Fibroblast of mammary gland (primary cell): ENCODE measurements at places on chromosomes 3 and 15.

DNA sequence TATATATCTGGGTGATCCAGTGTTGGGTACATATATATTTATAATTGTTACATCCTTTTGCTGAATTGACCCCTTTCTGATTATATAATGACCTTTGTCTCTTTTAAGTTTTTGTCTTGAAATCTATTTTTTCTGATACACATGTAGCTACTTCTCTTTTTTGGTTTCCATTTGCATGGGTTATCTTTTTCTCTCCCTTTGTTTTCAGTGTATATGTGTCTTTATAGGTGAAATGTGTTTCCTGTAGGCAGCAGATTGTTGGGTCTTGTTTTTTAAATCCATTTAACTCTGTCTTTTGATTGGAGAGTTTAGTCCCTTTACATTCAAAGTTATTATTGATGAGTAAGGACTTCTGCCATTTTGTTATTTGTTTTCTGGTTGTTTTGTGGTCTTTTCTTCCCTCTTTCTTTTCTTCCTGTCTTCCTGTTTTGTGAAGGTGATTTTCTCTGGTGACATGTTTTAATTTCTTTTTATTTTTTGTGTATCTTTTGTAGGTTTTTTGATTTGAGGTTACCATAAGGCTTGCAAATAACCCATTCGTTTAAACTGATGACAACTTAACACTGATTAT, 56.8 kb downstream of the STARD9 start:
- DNase-seq: no peak

GRCh38 chr15:47422881-47423665, 294.2 kb upstream of the SEMA6D start:
- peak; percentile 43 for DNase-seq

GRCh38 chr3:28841441-28841840, 439.4 kb upstream of the RBMS3 start:
- DNase-seq: no peak

DNA sequence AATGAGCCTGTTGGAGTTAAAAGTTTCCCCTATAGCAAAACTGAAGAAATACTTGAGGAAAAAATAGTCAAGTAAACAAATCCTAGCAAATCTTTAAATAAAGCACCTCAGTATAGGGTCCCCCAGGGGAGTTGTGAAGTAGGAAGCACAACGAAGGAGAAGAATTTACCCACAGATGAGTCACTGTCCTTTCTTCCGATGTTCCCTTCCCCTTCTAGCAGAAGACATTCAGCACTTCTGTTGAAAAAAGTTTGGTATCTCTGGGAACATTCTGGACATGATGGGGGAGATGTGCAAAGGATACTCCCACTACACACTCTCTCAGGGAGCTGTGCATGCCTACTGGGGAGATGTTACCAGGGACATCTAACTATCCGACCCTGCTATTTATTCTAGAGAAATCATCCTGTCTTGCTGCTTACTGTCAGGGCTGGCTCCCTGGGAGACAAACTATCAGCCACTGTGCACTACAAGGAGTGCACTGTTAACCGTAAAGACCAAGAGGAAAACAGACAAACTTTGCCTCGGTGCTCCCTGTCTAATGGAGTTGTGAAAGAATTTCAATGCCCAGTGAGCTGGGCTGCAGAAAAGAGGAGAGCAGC, 93.8 kb downstream of the RFTN1 start:
- peak; percentile 68 for DNase-seq

- DNase-seq: no peak
Observed at GRCh38 chr3:53726643-53727042, 119.6 kb downstream of the CHDH start.

- peak; percentile 22 for DNase-seq
Observed at GRCh38 chr3:113088616-113089015, 97.8 kb downstream of the GTPBP8 start.

GRCh38 chr15:71454462-71454996, 339.3 kb downstream of the THSD4 start:
- DNase-seq: no peak

GRCh38 chr3:62261121-62261520, 112.2 kb downstream of the FEZF2 start:
- no peak for DNase-seq

- DNase-seq: no peak
Observed at GRCh38 chr3:24829629-24830229, 335.1 kb upstream of the THRB start.

GRCh38 chr3:46360907-46361306, 7.0 kb downstream of the CCR2 start:
- DNase-seq: no peak

- no peak for DNase-seq
Observed at GRCh38 chr3:131972091-131972490, 62.7 kb downstream of the CPNE4 start.

GRCh38 chr3:146159037-146159436, 1.9 kb downstream of the PLOD2 start:
- no peak for DNase-seq
